Thoracic aorta (tissue), 2 donors: ENCODE measurements at places on chromosomes 2 and 18. TPM values are rescaled to one million over a fixed set of nuclear protein-coding genes. Genes with fewer than 3 reads are reported as not detected.

NDUFB3 gene
- total RNA-seq: 32.1 TPM

CDH20 gene
- 0.54 TPM for total RNA-seq

DNA sequence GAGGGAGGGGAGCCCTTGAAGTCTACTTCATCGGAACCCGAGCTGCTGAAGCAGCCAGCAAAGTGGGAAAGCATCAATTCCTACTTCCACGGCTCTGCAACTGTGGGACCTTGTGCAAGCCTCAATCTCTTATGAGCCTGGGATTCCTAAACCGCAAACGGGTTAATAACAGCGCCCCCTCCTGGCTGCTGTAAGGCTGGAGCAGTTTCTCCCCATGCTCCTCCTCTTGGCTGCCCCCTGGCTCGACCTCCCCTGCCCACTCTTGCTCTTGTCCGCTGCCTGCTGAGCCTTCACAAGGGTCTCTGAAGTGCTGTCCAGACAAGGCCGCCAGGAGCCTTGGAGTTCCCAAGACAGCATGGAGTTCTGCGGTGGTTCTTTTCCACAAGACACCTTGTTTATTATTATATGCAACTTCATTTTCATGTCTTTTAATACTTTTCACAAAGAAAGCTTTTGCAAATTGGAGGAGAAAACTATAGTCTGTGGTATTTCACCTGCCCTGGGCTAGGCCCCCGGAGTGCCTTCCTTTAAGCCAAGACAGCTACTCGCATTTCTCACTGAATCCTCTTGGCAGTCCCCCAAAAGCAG, 157.2 kb downstream of the DDX1 start:
- peak overlapping the region; percentile 66 for H3K27ac ChIP-seq
- peaks cover 38% of the 10 kb centered on the region for H3K4me1 ChIP-seq
- no peaks in the 10 kb centered on the region for H3K27me3 ChIP-seq

DYNAP gene
- not detected for total RNA-seq

DNA sequence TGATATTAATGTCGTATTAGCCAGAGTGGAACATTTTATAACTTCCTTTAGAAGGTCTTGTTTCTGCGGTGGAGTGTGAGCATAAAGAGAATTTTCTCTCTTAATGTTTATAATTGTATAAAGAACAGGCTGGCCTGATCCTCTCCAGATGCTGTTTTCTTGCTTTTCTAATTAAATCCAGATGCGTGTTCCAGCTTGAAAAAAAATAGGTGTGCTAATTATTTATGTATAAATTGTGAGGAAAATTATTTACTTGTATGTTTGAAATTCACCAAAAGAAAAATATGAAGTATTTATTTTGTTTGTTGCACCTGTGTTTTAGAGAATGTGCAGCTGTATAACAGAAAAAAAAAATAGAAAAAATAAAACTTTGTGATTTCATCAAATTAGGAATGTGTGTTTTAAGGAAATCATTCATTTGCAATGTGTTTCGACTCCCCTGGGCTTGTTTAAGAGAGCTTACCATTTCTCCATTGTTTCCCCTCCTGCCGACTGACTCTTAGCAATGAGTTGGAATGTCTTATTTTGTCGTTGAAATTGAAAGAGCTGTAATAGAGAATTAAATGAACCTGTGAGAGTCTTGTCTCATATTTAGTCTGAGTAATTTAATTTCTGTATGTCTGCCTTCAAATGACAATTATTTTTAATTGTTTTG, 220.1 kb upstream of the NXPH2 start:
- DNase-seq: no peak
- no peaks in the 10 kb centered on the region for H3K27me3 ChIP-seq
- H3K4me1 ChIP-seq: no peaks in the 10 kb centered on the region

SDC1 gene
- total RNA-seq: 3.1 TPM

AGXT gene
- total RNA-seq: not detected

BOLL gene
- total RNA-seq: not detected

DNA sequence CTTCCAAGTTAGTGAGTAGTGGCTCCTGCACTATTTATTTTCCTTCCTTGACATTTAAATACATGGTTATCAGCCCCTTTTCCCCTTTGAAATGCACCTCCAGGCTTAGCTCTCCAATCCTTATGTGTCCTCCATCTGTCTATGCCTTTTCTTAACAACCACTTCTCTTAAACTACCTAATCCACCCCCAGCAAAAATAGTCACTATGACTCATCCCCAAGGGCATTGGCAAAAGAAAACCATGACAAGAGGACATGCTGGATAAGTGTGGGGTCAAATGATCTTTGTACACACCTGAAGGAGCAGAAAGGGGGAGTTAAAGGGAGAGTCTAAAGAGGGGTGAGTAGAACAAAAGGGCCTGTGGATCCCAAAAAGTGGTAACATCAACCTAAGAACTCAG, 127.2 kb downstream of the ANKRD44 start:
- no peaks in the 10 kb centered on the region for H3K27me3 ChIP-seq
- no peaks in the 10 kb centered on the region for H3K36me3 ChIP-seq
- no peak overlapping the region for H3K4me3 ChIP-seq

SEMA4F gene
- 27.6 TPM for total RNA-seq

DNA sequence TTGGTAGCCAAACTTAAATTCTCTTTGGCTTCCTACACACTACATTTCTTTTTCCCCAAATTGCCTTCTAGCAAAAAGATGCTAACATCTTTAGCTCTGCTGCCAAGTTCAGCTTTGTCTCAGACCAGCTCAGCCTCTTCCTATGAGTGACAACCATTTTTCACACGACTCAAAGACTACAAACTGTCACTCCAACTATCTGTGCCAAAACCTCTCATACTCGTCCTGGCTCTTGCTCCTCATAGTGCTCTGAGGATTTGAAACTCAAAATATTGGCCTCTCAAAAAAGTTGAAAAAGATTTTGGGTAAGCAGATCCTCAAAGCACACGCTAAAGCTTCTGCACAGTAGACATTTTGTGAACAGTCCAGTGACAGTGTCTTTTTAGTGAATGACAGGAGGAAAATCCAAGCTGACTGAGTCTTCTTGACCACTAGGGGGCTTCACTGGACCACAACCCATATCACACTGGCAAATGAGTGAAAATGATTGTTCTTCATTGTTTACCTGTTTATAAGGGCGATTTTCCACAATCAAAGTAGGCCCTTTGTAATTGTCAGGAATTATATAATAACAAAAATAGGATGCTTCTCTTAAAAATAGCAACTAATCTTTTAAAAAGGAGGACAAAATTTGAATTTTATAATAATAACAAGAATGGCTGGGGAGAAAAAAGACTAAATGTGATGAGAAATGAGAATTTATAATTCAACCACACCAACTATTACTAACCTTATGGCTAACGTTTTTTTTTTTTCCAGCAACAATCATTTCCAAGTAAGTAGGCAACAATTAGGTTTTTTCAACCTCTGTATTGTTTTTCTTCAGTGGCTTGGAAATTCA, 85.5 kb upstream of the PGAP1 start:
- no peak overlapping the region for H3K4me3 ChIP-seq
- no peak for DNase-seq
- no peaks in the 10 kb centered on the region for H3K4me1 ChIP-seq

FAM110C gene
- total RNA-seq: 5.0 TPM

ABCG5 gene
- not detected for total RNA-seq

DNA sequence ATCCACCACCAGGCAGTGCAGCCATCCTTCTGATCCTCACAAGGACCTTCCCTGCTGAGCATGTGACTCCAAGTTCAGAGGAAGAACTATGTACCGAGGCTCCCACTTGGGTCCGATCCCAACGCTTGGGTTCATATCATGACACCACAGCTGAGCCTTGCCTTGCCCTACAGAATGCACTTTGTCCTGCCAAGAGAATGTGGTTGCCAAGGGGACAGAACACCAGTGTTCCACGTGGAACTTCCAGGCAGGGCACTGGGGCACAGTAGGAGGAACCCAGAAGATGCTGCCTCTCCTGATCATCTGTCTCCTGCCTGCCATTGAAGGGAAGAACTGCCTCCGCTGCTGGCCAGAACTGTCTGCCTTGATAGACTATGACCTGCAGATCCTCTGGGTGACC, at the start of gene TEX51:
TSS of gene TEX51 (plus strand) at position 255 of the 400 bp plus-strand sequence. CDS start at position 284, 29 bp downstream.
- no peak for DNase-seq
- no peaks in the 10 kb centered on the region for H3K4me1 ChIP-seq
- H3K27me3 ChIP-seq: no peaks in the 10 kb centered on the region
- no peak within 1 kb of the TSS for H3K27ac ChIP-seq
- H3K4me3 ChIP-seq: no peak within 1 kb of the TSS
- H3K36me3 ChIP-seq: no peaks in the 10 kb centered on the region

DNA sequence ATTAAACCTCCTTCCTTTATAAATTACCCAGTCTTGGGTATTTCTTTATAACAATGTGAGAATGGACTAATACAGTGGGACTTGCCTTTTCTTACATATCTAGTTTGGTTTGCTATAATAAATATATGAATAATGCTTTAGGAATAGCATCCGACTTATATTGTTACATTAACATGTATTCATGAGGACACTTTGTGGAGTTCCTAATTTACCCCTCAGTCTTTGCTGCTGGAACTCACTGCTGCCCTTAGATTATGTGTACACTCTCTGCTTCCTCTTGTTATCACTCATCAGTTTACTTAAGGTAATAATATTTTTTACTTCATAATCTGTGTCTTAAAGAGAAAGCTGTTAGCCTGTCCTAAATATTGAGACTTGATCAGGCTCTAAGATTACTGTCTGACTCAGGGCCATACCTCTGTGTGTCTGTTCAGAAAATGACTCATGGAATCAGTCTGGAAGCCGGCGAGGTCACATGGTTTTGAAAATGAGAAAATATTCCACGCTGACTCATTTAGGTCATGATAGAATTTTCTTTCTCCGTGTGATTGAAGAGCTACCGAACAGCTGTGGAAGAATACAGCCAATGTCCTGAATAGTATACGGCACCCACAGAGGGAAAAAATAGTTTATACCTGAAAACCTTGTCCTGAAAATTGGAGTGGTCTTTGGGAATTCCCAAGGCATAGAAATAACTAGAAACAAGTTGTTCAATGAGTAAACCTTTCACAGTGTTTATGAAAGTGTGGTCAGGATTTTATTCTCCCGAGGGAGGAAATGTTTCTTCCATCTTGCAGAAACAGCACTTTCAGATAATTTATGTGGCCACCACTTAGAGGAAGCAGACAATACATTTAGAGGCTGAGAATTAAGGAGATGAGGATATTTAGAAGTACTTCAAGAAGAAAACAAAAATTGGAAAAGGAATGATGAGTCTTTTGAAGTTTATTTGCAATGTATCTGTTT, 156.4 kb downstream of the DSEL start:
- DNase-seq: peak; percentile 43
- peaks cover 15% of the 10 kb centered on the region for H3K4me1 ChIP-seq
- no peaks in the 10 kb centered on the region for H3K36me3 ChIP-seq
- no peaks in the 10 kb centered on the region for H3K27me3 ChIP-seq
- peak overlapping the region; percentile 89 for H3K27ac ChIP-seq

DNA sequence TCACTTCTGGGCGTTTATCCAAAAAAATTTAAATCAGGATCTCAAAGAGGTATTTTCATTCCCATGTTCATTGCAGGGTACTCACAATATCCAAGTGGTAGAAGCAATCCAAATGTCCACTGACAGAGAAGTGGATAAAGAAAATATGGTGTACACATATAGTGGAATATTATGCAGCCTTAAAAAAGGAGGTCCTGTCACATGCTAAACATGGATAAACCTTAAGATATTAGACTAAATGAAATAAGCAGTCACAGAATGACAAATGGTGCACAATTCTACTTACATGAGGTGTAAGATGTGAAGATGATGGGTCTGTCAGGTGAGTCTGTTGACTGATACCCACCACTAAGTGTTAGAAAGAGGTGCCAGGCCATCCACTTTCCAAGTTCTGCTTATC, 140.6 kb downstream of the THNSL2 start:
- no peak for DNase-seq
- no peak overlapping the region for H3K4me3 ChIP-seq
- no peaks in the 10 kb centered on the region for H3K4me1 ChIP-seq
- H3K27me3 ChIP-seq: no peaks in the 10 kb centered on the region
- H3K36me3 ChIP-seq: no peaks in the 10 kb centered on the region
- no peak overlapping the region for H3K27ac ChIP-seq

MAP3K20 gene
- 79.6 TPM for total RNA-seq
